GM19239 (cell line): ENCODE measurements at places on chromosomes 7 and 10.

DNA sequence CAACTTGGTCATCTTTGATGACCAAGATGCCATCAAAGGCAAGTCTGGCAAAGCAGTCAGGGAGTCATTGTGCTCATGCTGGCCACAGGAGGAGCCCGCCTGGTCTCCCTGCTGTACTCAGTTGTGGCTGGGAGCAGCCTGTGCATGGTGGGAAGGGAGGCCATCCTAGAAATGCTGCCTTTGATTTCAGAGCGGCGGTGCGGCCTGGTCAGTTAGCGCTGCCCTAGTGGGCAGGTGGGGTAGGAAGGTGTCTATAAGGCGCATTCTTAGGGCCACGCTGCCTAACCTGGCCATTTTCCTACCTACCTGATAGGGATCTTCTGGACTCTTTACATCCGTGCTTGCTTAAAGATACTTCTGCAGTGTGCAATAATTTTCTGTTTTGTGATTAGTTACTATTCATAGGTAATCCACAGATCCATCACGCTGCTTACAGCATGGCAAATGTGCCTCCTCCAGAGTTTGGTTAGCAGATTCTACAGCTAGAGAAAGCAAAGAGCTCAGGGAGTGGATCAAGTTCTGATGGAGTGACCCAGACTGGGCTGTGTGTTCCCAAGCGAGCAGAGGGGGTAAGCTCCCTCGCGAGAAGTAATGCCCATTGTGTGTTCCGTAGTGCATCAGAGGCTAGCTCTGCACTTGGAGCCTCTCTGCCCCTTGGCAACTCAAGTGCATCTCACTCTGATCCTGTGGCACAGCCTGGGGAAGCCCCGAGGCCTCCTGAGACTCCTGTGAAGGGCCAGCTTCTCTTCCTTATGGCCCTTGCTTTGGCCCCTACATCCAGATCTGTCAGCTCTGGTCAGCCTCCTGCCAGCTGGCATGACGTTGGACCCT is 970.1 kb upstream of the ZNF722 start:
- DNase-seq: no peak

GRCh38 chr7:26199301-26200037 is 1.1 kb downstream of the HNRNPA2B1 start:
- DNase-seq: no peak

DNA sequence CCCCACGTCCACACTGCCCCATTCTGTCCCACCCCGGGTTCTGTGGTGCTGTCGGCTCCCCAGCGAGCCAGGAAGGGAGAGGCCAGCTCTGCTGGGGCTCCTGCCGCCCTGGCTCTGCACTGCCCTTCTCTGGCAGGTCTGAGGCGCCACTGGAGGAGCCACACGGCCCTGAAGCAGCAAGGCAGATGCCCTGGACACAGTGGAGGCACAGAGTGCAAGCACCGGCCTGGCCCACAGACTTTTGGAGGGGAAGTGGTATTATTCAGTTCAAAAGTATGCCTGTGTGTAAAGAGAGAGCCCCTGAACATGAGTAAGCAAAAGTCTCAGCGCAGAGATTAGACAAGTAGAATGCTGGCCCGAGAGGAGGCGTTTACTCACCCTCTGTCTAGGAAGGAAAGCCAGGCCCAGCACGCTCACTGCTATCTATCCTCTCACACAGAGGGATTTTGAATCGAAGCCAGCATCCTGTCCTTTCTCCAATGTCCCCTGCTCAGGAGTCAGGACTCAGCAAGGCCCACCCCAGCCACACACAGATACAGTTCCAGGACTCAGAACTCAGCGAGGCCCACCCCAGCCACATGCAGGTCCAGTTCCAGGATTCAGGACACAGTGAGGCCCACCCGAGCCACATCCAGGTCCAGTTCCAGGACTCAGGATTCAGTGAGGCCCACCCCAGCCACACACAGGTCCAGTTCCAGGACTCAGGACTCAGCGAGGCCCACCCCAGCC is 115.0 kb downstream of the EGFR start:
- no peak for DNase-seq

GRCh38 chr10:131396121-131397050 is 84.9 kb upstream of the TCERG1L start:
- no peak for DNase-seq

DNA sequence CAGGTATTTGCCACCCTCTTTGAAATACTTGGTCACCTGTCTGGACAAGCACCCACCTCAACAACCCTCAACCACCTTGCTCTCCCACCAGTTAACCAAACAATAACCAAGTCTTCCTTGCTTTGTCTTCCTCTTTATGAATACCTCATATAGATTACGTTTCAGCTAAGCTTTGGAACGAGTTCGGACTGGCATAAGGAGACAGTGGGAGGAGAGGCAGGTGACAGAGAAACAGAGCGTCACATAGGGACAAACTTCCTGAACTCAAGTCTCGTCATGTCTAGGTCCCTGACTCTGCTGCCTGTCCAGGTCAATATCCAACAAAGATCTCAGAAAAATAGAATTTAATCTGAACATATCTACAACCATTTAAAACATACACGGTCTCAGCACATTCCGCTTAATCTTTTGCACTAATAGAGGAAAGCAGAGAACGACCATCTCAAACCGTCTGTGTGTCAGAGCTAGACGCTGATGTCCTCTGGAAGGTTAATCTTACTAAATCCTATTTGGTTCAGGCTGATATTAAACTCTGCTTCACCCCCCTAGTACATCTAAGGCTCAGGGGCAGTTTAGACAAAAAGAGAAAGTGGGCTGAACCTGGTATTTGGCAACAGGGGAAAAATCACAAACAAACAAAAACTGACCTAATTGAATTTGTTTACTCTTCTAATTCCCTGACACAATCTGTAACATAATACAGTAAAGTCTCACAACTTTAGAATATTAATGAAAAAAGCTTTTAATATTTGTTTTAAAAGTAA is 26.4 kb upstream of the SVOPL start:
- DNase-seq: no peak

DNA sequence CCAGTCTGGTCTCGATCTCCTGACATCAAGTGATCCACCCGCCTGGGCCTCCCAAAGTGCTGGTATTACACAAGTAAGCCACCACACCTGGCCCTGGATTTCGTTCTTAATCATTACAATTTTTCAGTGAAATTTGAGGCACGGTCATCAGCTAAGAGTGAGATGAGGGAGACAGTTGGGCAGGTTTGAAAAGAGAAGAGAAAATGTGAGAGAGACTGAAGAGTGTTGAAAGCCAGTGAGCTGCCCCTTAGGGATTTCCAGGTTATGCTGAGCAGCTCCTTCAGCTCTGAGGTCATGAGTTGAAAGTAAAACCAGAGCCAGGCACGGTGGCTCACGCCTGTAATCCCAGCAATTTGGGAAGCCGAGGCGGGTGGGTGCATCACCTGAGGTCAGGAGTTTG is 5.9 kb upstream of the UPF2 start:
- no peak for DNase-seq
